GM12892 (cell line): ENCODE measurements at places on chromosomes 16 and 17.

DNA sequence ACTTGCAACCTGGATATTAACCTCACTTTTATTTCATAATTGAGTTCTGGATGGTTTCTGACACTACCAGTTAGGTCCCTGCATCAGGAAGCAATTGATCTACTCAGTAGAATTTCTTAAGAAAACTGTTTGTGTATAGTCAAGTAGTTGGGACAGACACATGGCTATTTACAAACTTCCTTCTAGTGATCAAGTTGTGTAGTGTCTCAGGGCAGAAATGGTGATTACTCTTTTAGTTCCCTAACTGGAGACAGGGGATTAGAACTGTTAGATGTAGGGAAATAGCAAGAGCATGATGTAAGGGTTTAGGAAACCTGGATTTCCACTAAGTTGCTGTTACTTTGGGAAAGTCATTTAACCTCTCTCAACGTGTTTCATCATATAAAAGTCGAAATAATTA lies 30.4 kb downstream of the TMEM100 start:
- DNase-seq = no peak

GRCh38 chr17:189444-189843 lies 8.0 kb upstream of the DOC2B start:
- no peak for DNase-seq

- DNase-seq = no peak
Observed at GRCh38 chr16:54946909-54947308, 16.2 kb downstream of the IRX5 start.

DNA sequence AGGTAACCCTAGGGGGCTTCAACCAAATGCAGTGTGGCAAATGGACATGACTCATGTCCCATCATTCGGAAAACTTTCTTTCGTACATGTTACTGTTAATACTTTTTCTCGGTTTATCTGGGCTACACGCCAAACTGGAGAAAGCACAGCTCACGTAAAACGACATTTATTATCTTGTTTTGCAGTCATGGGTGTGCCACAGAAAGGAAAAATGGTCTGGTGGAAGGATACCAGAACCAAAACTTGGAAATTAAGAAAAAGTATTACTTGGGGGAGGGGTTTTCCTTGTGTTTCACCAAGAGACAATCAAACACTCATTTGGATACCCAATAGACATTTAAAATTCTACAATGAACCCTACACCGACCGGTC lies 23.6 kb downstream of the ALOX15B start:
- DNase-seq = no peak

- no peak for DNase-seq
Observed at GRCh38 chr16:87790292-87791100, 24.7 kb upstream of the KLHDC4 start.

DNA sequence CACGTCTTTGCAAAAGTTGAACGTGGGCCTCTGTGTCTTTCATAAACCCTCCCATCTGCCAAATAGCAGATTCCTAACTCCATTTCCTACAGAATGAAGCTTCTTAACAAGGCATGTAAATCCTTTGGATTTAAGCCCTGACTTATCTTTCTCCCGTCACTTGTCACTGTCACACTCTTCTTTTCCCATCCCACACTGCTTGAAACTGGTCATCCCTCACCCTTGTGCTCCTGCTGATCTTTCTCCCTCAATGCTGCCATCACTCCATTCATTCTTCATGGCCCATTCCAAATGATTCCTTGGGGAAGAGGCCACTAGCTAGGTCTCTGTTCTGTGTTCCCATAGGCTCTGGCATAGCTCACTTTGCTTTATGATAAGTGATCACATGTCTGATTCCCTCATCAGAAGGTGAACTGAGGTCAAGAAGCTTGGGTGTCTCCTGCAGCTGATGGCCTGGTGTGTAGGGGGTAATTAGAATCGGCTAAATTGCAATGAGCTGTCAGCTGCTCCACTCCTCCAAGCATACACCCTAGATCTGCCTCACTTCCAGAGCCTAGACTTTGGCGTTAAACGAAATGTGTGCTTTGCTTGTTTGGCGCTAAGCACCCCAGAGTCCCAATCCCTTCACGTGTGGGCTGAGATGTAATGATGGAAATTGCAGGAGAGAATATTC lies 61.7 kb downstream of the PECAM1 start:
- DNase-seq = no peak

- DNase-seq = no peak
Observed at GRCh38 chr16:16144416-16144815, 78.9 kb downstream of the ABCC6 start.

GRCh38 chr17:29566473-29567303 lies at the start of gene ABHD15:
ABHD15 (minus strand) TSS chr17:29567037; CDS start chr17:29566966, 71 bp downstream.
- DNase-seq = peak; percentile 63

DNA sequence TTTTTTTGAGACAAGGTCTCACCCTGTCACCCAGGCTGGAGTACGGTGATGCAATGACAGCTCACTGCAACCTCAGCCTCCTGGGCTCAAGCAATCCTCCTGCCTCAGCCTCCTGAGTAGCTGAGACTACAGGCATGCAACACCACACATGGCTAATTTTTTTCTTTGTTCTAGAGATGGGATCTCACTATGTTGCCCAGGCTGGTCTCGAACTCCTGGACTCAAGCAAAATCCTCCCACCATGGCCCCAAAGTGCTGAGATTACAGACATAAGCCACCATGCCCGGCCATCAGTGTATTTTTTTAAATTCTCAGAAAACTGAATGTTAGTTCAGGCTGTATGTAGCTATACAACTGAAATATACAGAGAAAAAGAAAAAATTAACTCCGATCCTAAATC lies 6.2 kb downstream of the APPBP2 start:
- no peak for DNase-seq

GRCh38 chr16:31094088-31094423 lies 541 bp downstream of the VKORC1 start:
- no peak for DNase-seq

DNA sequence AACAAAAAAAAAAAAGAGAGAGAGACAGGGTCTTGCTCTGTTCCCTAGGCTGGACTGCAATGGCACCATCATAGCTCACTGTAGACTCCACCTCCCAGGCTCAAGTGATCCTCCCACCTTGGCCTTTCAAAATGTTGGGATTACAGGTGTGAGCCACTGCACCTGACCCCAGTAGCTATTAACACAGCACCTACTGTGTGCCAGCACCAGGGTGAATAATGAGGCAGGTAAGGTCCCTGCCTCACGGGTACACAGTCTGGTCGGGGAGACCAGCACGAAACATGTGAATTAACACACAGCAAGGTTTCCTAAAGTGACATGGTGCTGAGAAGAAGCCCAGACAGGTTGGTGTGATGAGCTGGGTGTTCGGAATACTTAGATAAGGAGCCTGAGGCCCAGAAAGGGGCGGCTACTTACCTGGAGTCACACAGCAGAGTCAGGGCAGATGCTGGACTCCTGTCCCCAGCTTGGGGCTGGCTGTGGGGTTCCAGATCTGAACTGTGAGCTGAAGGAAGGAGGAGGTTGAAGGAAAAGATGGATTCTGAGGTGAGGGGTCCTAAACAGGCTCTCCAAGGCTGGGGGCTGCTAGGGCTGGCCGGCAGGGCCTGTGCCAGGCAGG lies 10.5 kb upstream of the FBXL19 start:
- DNase-seq = no peak

DNA sequence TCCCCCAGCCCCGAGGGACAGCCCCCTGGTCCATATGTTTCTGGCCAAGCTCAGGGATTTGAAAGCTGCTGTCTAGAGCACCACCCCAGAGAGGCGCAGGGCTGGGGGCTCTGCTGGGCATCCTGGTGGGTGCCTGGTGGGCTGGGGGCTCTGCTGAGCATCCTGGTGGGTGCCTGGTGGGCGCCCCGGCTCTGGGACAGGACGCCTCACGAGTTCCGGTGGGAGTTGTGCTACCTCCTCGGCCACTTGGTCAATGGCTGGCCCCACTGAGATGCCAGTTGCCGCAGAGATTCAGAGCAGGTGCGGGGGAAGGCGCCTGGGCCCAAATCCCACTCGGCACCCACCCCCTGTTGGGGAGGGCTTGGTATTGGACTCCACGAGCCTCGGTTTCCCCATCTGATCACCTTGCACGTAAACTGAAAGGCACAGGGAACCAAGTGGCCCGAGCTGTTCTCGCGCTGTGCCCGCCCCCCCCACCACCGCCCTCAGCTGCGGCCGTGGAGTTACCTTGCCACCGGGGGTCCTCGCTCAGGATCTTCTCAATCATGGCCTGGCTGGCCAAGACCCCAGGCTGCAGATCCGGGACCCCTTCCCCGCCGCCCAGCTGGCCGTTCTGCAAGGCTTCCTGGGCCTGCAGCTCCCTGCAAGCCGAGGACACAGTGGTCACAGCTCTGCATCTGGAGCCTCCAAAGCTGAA lies 13.3 kb downstream of the UNKL start:
- no peak for DNase-seq

- no peak for DNase-seq
Observed at GRCh38 chr16:21656795-21657768, 4.7 kb upstream of the IGSF6 start.

DNA sequence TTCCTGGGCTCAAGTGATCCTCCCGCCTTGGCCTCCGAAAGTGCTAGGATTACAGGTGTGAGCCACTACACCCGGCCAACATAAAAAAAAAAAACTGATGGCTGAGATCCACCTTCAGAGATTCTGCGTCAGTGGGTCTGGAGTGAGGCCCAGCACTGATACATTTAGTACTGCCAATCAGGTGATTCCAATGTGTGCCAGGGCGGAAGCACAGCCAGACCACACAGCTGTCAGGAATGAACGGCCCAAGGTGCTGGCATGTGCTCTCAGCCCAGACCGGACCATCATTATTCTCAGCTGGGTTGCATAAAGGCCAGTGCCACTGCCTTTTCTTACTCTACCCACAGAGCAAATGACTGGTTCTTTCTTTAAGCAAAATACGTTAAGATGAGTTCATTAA lies 1.2 kb upstream of the BCO1 start:
- DNase-seq = no peak

- DNase-seq = no peak
Observed at GRCh38 chr16:5450409-5451104, 353.0 kb upstream of the EEF2KMT start.

DNA sequence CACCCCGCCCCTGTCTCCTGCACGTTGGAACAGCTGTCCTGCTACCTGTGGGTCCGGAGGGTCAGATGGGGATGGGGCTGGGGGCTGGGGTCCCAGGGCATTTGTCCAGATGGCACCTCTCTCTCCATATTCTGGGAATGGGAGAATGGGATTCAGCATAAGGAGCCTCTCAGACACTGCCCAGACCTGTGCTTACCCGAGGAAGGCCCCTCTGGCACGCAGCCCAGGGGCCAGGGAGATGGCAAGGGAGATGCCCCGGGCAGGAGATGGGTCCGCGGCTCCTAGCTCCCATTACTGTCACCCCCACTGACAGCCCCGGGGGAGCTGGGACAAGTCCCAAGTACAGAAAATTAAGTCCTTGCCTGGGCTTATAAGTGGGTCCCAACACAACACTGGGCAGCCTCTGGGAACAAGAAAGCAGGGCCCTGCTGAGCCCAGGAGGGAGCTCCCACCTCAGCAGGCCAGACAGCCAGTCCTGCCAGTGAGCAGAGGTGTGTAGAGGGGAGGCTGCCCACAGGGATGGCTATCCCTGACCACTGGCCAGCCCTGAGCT lies 1.8 kb downstream of the VASN start:
- DNase-seq = no peak

GRCh38 chr17:1491443-1492248 lies 840 bp downstream of the MYO1C start:
- DNase-seq = peak; percentile 97
